ENCODE measurements at places on chromosomes 12 and 14.

- peak; percentile 43 for DNase-seq
Measured at GRCh38 chr14:61527325-61528100, 167.8 kb upstream of the HIF1A start.

GRCh38 chr12:4284306-4284705, 10.7 kb downstream of the CCND2 start:
- no peak for DNase-seq

DNA sequence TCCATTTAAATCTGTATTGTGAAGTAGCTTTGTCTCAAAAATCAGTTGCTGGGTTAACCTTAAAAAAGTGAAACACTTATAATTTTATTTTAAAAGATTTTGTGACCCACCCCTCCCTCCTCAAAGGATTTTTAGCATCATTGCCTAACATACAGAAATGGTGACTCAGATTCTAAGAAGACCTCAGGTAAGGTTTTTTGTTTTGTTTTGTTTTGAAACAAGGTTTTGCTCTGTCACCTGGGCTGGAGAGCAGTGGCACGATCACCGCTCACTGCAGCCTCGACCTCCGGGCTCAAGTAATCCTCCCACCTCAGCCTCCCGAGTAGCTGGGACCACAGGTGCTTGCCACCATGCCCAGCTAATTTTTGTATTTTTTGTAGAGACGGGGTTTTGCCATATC, 74.2 kb downstream of the GNS start:
- DNase-seq: no peak

GRCh38 chr12:108855284-108856169, 1.9 kb downstream of the SSH1 start:
- peak; percentile 55 for DNase-seq

DNA sequence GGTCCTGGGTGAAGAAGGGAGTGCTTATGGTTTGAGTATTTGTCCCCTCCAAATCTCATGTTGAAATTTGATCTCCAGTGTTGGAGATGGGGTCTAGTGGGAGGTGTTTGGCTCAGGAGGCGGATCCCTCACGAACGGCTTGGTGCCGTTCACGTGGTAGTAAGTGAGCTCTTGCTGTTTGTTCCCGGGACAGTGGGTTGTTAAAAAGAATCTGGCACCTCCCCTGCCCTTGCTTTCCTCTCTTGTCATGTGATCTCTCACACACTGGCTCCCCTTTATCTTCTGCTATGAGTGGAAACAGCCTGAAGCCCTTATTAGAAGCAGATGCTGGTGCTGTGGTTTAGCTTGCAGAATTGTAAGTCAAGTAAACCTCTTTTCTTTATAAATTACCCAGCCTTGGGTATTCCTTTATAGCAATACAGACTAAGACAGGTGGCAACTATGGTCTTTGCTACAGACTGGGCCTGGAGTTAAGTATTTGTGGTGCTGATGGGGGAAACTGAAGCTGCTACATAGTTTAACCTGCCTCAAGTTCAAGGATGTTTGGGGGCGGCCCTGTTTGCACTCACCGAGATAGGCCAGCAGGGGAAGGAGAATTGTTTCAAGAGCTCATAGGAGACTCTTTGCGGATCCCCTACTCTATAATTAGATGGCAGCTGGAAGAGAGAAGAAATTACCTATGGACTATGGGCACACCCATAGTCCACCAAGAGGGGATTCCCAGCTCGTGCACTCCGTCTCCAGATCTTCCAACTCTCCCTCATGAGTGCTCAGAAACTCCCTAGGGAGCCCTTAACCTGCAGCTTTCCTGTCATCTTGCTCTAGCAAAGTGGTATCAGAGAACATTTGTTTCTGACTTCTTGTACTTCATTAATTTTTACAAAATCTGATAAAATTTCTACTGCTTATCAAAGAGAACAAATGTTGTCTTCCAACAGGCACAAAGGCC, 164.6 kb downstream of the SLC15A5 start:
- DNase-seq: no peak

DNA sequence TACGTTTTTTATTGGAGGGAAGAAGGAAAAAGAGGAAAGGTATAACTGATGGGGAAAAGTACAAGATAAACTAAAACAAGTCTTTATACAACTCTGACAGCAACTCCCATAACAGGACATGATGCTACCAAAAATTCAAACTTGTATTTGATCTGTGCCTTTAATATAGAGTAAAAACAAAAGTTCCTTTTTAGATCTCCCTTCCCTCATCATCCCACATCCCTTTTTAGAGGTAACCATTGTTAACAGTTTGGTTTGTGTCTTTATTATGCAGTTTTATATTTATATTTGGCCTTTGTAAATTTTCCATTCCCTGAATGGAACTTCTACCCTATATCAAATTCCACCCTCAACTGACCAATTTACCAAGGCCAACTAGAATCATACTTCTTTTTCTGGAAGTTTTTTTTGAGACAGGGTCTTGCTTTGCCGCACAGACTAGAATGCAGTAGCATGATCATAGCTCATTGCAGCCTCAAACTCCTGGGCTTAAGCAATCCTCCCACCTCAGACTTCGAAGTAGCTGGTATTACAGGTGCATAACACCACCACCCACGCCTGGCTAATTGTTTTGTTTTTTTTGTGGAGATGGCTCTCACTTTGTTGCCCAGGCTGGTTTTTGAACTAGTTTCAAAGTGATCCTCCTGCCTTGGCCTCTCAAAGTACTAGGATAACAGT, 36.9 kb downstream of the RAB21 start:
- no peak for DNase-seq

DNA sequence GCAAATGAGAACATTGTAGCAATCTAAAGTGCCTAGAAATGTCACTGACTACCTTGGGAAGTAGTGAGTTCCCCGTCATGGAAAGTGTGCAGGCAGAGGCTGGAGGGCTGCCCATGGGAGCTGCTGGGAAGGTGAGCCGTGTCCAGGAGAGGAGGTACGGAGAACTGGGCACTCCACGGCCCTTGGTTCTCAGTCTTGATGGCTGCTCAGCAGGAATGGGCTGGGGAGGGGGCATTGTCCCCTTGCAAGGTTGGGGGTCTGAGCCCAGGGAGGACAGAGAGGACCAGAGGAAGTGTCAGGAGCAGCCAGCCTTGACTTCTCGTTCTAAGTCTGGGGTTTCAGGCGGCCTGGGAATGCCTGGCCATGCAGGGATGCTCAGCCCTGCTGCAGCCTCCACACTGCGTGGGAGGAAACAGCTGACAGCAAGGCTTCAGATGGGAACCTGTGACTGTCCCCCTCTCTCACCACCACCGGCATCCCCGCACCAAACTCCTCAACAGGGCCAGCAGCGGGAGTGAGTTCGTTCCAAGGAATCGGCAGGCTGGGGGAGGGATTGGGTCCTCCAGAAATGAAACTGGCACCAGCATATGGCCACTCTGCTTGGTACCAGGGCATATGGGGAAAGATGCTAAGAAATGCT, 140.2 kb downstream of the BCL11B start:
- DNase-seq: no peak

GRCh38 chr12:91804533-91804932, 341.1 kb downstream of the BTG1 start:
- DNase-seq: no peak

DNA sequence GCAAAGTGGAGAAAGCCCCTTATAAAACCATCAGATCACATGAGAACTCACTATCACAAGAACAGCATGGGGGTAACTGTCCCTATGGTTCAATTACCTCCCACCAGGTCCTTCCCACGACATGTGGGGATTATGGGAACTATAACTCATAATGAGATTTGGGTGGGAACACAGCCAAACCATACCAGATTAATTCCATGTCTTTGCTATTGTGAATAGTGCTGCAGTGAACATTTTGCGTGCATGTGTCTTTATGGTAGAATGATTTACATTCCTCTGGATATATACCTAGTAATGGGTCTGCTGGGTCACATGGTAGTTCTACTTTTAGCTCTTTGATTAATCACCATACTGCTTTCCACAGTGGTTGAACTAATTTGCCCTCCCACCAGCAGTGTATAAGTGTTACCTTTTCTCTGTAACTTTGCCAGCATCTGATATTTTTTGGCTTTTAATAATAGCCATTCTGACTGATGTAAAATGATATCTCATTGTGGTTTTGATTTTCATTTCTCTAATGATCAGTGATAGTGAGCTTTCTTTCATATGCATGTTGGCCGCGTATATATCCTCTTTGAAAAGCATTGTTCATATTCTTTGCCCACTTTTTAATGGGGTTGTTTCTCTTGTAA, 29.7 kb upstream of the SAV1 start:
- no peak for DNase-seq

GRCh38 chr12:57213058-57213715, 3.4 kb upstream of the NXPH4 start:
- DNase-seq: peak; percentile 94

DNA sequence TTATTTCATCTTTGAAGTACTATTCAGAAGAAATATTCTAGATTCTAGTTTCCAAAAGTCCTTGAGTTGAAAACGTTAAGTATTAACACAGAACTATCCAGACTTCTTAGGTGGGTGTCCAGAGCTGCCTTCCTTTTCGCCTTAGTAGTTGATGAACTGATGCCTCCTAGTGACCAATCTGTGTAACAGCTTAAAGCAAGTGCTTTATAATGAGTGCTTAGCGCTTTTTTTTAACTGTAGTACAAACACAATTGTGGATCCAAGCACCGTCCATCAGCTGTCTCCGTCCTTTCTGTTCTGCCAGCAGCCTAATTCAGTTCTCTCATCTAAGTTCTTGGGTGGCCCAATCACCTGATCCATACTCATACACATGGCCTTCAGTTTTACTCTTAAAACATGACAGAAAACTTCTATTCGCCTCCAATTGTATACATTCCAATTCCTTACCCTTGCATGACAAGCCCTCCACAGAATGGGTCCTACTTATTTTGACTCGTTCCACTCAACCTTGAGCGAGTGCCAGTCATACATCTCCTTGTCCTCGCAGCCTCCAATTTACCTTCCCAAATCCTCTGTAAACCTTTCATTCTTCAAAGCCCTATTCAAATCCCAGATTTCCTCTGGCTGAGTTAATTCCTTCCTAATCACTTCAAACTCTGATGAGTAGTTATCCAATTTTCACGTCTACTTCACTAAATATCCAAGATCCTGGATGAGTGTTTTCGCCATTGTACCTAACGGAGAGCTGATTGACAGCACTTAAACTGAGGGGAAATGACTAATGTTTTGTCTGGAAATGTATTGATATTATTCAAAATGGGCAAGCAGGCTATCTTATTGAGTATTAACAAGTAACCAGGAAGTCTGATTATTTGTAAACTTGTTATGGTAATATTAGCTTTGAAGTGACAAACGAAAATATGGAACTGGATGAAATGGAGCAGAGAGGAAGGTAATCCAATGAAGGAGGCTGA, 5.8 kb upstream of the PHLDA1 start:
- DNase-seq: peak; percentile 40

DNA sequence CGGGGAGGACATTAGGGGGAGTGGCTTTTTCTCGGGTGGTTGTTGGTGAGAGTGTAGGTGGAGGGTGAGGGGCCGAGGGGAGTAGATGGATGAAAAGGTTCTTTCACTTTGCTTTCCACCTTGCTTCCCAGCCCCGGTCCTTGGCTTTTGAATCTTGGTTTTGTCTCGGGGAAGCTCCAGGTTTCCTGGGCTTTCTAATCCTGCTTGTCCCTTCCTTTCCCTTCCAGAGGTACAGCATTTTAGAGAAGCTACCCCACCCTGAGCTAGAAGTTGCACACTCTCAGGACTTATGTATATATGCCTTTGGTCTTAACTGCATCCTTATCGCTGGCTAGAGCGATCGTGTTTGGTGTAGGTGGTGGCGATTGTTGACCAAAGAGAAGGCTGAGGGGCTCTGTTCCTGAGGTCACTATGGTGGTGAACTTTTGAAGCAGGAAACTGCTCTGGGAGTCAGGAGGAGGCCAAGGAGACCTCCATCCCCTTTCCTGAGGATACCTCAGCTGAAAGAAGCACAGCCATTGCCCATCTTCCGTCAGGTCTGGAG, 862 bp downstream of the PIP4K2C start:
- DNase-seq: no peak

DNA sequence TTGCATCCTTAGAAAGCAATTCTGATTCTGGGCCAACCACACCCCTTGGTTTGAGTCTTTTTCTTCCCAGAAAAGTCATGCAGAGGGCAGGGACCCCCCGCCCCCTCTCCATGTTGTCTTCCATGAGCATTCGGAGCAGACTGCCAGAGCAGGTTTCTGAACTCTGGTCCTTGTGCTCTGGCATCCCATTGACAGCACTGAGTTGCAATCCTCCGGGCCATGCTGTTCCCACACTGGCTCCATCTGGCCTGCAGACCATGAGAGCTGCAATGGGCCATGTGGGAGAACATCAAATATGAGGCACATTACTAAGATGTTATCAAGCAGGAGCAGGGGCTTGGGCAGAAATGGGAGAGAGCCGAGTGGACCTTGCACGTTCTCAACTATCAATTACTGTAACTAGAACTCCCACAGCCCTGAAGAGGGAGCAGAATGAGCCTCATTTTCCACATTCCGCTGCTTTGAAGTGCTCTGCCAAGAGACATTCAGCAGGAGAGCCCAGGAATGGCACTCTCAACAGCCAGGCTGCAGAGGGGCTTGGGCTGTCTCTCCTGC, 157.4 kb downstream of the STXBP6 start:
- DNase-seq: no peak

GRCh38 chr14:23119363-23120327, 590 bp upstream of the CEBPE start:
- DNase-seq: no peak

GRCh38 chr14:71638523-71639196, 293.6 kb upstream of the RGS6 start:
- no peak for DNase-seq

DNA sequence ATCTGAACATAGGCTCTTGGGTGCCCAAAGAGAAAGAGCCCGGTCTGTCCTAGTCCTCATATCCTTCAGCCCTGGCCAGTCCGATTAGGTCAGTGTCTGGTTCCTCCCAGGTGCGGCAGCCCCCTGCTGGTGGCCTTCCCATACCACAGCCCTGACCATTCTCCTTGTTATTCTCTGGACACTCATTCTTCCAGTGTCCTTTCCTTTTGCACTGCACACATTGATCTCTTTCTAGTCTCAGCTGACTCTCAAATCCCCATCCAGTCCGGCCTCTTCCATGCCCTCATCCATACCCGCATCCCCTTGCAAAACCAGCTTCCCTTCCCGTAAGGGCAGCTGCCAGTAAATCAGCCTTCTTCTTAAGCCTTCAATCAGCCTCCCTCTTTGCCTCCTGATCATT, 1316.3 kb downstream of the TMEM121 start:
- peak; percentile 69 for DNase-seq

DNA sequence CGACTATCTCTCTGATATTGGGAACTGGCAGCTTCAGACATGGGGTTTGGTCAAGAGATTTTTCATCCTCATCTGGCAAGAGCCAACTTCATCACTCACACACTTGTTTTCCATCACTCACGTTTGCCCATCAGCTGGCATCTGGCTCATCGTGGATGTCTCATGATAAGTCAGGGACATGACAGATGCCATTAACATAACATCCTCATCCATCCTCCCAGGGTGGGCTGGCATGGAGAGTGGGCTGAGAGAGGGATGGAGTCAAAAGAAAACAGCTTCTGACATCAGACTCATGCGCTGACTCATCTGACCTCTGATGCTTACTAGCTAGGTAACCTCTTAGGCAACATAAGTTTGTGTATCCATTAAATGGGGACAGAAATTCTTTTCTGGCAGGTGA, 1.8 kb upstream of the VSX2 start:
- DNase-seq: no peak

- DNase-seq: no peak
Measured at GRCh38 chr14:35435177-35435576, 30.6 kb upstream of the NFKBIA start.

GRCh38 chr12:13154027-13154538, 42.4 kb upstream of the EMP1 start:
- DNase-seq: no peak

All from testis (tissue), 5 donors.